ENCODE measurements at places on chromosomes 12 and 14.

DNA sequence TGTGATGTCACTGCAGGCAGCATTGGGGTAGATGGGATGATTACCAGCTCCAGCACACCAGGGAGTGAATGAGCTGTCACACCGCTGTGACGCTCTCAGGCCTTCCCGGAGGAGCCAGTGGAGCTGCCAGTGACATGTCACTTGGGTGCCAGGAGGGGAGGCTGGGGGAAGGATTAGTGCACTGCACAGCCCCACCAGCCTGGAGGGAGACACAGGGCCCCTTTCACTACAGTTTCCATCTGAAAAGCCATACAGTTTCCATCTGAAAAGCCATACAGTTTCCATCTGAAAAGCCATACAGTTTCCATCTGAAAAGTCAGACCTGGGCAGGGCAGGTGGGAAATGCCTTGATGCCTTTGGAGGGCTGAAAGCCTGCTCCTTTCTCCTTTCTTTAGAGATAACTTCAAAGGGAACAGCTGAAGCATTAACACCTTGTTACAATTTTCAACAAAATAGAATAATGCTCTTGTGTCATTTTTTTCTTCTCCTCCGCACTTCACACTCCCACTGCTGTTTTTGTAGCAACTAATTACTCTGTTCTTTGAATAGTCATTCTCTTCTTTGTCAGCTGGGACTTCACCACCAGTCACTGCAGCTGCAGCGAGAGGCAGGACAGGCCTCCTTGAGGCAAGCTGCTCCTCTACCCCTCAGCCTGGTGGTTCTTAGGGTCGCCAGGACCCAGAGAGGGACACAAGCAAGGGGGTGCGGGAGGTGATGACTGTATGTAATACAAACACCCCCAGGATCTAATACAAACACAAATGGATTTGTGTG lies 256.9 kb upstream of the RGS6 start:
- no peak for DNase-seq

- DNase-seq = no peak
These were observed 6.7 kb downstream of the KRT83 start for GRCh38 chr12:52314511-52314910.

DNA sequence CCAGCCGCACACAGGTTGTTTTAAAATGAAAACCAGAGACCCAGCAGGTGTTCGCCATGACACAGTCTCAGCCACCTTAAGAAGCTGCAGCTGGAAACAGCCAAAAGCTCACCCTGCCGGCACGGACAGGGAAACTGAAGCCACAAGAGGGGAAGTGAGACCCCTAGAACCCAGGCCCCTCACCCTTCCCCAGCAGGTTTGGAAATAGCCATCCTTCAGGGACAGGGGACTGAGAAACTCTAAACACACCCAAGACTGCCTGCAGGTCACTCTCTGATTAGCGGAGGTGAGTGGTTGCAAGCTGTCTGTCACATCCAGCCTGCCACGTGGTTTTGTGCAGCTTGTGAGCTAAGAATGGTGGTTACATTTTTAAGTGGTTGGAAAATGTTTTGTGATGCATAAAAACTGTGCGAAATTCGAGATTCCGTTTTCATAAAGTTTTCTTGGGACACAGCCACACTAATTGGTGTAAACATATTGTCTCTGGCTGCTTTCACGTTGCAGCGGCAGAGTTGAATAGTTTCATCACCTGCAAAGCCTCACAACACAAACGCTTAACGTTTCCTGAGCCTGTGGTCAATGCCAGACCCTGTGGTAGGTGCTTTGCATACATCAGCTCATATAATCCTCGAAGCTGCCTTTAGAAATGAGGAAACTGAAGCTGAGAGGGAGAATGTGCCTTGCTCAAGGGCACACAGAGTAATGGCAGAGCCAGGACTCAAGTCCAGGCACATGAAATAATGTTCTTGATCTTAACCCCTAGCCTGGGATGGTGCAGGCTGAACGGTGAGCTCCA lies 1.7 kb upstream of the SELPLG start:
- DNase-seq = peak; percentile 95

- no peak for DNase-seq
These were observed 167.1 kb downstream of the TBX5 start for GRCh38 chr12:114238808-114239207.

- DNase-seq = peak; percentile 24
These were observed 64.7 kb downstream of the ZNF641 start for GRCh38 chr12:48285751-48286650.

GRCh38 chr14:100445436-100446088 lies 122.4 kb downstream of the SLC25A47 start:
- no peak for DNase-seq

DNA sequence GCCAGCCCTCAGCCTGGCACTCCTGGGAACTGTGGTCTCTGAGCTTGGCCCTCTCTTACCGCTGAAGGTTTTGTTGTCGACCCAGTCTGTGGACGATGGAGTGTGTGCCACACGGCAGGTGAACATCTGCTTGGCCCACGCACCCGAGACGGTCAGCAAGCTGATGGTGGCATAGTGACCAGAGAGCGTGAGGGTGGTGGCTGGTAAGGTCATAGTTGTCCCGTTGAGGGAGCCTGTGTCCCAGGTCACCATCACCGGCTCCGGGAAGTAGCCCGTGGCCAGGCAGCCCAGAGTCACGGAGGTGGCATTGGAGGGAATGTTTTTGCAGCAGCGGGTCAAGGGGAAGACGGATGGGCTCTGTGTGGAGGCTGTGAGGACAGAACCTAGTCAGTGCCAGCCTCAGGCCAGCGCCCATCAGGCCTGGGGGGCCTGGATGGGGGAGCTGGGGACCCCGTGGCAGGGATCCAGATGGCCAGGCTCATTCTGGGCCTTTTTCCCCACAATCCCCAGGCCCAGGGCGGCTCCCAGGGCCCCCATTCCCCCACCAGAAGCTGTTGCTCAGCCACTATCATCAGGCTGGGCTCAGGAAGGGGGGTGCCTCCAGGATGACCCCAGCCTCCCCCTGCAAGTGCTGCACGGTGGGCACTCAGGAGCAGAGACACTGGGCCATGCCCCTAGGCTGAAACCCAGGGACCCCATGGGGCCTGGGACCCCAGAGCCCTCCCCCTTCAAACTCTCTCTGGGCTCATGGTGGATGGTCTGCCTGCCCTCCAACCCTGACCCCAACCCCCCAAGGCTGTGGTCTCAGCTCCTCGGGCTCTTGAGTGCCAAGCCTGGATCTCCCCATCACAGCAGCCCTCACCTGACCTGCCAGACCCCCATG lies 75.2 kb downstream of the TMEM121 start:
- DNase-seq = no peak

DNA sequence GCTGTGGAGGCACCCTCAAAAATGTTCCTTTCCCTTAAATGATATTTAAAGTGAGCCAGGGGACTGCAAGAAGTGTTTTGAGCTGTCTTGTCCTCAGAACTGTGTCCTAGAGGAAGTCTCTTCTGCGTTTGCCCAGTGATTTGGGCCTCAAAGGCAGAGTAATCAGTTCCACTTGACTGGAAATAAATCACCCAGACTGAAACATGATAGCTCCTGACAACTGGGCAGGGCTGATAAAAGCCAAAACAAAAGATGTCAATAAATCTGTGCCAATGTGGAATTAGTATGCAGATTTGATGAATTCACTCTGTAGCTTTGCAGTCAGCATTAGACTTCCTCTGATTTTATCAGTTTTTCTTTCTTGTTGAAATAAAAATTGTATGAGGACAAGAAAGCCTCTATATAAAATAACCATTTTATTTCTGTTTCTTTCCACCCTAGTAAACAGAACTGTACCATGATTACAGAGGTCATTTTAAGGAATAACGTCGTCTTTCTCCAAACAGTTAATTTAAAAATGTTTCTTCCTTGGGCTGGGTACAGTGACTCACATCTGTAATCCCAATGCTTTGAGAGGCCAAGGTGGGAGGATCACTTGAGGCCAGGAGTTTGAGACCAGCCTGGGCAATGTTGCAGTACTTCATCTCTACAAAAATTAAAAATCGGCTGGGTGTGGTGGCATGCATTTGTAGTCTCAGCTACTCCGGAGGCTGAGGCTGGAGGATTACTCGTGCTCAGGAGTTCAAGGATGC lies 180.8 kb downstream of the ERC1 start:
- DNase-seq = no peak

- DNase-seq = peak; percentile 11
These were observed 37.9 kb downstream of the WDR89 start for GRCh38 chr14:63603749-63604277.

GRCh38 chr12:103745962-103746361 lies 95.1 kb downstream of the NT5DC3 start:
- no peak for DNase-seq

GRCh38 chr14:105124823-105125222 lies 43.8 kb downstream of the JAG2 start:
- DNase-seq = no peak

GRCh38 chr12:33245434-33245833 lies 194.2 kb downstream of the SYT10 start:
- DNase-seq = no peak

DNA sequence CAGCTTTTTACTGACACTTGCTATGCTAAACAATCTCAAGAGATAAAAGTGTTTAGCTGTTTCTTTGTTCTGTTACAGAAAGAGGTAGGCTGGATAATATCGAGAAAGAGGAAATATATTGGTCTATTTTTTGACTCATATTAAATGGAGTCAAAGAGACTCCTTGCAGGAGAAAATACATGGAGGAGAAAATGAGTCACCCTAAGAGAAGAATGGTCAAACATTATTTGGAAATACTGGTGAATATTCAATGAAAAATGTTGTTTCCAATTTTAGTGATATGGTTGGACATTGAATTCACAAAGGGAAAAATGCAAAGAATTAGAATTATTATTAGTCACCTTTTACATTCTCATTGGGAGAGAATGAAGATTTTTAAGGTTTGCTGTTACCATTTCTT lies 3.2 kb downstream of the KCNJ8 start:
- DNase-seq = no peak

DNA sequence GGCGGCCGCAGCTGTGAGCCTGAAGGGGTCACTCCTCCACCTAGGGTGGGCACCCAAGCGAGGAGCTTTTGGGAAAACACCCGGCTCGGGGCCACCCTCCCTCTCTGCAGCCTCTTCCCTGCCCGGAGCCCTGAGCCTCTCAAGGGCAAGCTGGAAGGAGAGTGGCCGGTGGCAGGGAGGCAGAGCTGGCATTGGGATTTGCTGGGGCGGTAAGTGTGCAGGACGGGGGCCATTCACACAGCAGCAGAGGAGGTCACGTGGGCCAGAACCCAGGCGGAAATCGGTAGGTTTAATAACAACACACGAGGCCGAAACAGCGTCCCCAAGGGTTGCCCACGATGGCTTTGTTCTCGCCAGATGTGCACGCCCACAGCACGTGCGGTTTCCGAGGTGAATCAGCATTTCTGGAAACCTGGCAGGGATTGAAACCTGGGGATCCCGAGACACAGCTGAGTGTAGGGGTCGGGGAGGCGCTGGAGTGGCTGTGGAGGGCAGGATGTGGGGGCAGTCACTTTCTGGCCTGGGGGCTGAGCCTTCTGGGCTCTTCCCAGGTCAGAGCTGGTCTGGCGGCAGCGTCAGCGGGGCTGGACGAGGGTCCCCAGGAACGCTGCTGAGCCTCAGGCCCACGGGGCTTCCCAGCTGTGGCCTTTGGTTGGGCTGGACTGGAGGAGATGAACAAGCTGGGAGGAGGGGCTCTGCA lies 23.5 kb downstream of the NOC4L start:
- peak; percentile 71 for DNase-seq

GRCh38 chr14:81427348-81428058 lies 27.4 kb upstream of the STON2 start:
- no peak for DNase-seq

GRCh38 chr14:45939572-45939971 lies 686.6 kb upstream of the MIS18BP1 start:
- no peak for DNase-seq

DNA sequence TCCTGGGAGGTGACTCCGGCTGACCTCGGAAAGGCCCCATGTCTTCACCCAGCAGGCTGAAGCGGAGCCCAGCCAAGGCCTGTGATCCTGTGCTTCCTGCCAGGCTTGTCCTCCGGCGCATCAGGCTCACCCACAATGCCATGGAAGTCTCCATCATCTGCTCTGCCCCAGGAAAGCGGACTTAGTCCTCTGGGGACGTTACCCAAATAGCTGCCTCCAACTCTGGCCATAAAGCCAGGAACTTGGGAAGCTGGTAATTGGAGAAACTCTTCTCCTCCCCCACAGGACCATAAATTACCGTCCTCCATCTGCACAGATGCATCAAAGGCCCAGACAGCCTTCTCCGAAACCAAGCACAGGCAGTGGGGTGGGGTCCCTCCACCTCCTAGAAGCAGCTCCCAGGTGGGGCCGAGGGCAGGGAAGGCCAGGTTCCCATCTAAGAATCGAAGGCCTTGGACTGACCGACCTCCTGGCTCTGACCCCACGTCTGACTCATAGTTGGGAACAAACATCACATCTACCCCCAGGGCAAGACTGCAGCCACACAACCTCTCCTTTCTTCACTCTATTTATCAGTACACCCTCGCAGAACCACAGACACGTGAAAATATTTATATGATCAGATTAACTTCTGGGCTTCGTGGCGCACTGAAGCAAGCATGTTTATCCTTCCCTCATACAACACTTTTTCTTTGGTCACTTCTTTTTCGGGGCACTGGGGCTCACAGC lies 56.4 kb downstream of the PITPNM2 start:
- no peak for DNase-seq

DNA sequence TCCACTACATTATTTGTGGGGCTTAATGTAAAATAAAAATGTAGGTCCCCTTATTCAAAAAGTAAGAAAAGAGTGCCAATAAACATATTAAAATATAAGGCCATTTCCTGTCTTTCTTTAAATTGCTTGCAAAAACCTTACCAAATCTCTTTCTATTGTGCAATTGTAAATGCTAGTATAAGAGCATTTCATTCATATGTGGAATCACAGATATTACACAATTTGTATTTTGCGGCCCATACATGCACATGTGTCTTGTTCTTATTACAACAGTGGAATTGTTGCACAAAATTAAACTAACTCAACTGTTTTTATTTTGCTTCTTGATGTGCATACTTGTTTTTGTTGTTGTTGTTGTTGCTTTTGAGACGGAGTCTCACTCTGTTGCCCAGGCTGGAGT lies 20.1 kb upstream of the CRADD start:
- DNase-seq = no peak

- DNase-seq = no peak
These were observed 13.1 kb upstream of the RASSF9 start for GRCh38 chr12:85849344-85849743.

- DNase-seq = no peak
These were observed 218.3 kb upstream of the DAAM1 start for GRCh38 chr14:58969951-58970751.

- DNase-seq = no peak
These were observed 17.9 kb upstream of the RND1 start for GRCh38 chr12:48883305-48884161.

DNA sequence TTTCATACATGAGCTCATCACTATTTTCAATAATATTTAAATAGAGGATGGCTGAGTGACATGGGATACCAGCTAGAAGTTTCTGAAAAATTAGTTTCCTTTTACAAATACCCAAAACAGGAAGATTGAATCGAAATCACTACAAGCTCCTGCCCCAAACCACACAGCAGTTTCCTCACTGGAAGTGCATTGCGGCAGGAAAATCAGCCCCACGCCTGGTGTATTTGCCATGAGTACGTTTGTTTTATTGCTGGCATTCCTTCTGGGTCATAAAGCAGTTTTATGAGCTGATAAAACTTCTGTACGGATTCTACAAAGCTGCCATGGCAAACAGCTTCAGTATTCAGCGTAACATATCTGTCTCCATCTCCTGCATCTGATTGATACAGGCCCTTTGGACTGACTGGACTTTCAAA lies 23.7 kb downstream of the CDC42BPB start:
- DNase-seq = no peak

GRCh38 chr12:55681142-55682077 lies 26.3 kb downstream of the ITGA7 start:
- DNase-seq = peak; percentile 12
